ENCODE measurements at places on chromosomes 3 and 15.

DNA sequence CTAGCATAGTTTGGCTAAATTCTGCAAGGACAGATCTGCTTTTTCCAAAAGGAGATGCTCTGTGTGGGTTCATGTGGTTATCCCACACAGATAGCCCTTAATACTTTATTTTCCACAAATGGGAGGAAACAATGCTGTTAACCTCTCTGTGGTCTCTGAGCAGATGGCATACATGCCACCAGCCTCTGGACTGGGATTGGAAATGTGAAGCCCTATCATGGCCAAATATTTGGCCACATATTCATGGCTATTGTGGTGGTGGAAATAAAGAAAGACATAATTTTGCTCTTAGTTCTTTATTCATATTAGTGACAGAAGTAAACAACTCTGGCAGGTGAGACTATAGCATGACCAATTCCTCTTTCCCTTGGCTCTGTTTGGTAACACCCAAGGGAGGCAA lies 726.2 kb downstream of the ROBO1 start:
- DNase-seq, result no peak

DNA sequence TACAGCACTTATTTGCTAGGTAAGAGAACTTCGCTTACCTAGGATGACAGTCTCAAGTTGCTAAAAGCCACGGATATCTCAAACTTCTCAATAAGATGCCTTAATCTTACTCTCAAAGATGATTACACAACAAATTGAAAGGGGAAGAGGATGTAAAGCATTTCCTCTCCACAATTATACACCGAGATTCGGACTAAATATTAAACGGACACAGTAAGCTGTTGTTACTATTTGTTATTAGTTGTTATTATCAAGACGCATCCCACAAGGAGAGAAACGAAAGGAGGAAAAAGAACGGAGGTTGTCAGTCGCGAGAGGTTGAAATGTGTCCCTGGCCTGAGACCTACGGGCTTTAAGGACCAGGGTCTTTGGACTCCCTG lies 660 bp downstream of the ZNF106 start:
- no peak for DNase-seq

DNA sequence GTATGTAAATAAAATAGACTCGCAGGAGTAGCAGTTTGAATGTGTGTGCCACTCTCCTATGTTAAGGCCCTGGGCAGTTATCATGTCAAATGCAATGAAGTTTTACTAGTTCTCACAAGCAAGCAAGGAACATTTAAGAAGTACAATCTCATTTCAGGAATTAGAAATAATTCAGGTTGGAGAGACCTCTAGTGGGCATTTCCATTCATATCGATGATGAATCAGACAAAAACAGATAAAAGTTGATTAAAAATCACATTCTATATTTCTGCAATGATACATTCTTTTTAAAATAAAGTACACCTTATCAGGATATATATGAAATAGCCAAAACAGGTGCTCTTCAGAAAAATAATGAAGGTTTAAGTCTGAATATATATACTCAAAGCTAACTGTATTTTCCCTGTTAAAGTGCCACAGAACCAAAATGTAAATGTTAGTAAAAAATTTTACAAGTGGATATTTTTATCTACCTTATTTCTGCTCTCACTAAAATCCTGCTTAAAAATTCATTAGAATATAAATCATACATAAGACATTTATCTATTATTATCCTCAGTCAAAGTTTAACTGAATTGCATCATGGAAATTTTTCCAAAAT lies 492.4 kb upstream of the FRG2C start:
- DNase-seq, result no peak

DNA sequence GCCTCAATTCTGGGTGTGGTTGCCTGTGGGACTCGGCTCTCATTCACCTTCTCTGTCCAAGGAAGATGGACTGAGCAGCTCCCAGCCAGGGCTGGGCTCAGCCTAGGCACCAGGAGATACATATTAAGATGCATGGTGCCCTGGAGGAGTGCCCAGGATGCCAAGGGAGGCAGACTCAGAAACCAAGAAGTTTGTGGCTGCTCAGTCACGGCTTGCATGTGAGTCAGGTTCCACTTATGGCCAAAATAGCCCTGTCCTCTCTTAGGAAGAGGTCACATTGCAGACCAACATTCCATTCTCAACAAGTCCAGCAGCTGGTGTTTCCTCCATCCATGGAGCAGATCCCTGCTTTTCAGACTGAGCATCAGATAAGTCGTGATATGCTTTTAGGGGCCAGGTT lies 21.8 kb downstream of the CDCP1 start:
- DNase-seq, result no peak

DNA sequence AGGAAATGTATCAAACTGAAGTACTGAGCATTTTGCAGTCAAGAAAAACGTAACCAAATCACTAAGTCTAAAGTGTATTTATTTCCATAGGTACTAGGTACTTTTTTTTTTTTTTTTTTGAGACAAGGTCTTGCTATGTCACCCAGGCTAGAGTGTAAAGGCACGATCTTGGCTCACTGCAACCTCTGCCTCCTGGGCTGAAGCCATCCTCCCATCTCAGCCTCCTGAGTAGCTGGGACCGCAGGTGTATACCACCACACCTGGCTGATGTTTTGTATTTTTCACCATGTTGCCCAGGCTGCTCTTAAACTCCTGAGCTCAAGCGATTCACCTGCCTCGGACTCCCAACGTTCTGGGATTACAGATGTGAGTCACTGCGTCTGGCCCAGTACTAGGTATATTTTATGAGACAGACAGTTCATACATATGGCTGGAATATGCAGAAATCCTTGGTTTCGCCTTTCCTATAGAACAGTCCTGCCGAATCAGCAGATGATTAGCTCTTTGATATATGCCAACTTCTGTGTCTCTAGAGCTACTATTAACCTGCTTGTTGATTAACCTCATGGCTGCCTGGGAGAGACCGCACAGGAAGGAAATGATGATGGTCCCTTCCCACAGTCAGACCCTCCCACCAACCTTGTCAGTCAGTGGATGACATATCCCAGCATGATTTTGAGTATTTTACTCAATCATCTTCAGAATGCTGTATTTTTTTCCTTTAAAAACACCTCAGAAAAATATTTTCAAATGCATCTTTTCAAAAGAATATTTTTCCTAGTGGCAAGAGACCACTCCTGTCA lies 32.3 kb downstream of the TMOD3 start:
- DNase-seq, result peak; percentile 14

DNA sequence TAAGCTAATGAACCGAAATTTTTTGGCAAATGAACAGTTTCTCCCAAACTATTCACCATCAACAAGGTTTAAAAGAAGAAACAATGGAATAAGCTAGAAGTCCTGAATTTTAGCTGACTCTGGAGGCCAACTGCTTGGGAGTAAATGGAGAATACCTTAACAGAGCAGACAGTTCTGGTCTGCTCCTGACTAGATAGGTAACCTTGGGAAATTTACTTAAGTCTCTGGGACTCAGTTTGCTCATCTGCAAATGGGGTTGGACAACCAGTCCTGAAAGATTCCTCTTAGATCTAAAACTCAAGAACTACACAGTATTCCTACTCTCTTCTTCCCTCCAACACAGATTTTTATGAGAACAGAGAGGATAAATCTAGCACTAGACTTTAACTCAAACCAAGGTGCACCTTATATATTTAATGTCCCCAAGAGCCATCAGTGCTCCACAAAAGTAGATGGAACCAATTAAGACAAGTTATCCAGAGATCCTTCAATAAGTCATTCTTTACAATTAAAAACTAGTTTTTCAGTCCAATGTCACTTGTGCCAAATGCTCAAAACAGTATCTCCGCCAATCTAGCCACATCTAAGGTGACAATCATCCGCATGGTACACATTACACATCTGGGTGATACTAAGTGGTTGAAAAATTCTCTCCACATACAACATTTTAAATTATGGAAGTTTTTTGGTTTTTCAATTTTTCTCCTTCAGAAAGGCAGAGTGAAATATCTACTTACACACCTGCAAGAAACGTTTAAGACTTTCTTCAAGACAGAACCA lies 1.5 kb downstream of the RHOA start:
- DNase-seq, result no peak

GRCh38 chr3:150077581-150078247 lies 107.0 kb upstream of the PFN2 start:
- no peak for DNase-seq

DNA sequence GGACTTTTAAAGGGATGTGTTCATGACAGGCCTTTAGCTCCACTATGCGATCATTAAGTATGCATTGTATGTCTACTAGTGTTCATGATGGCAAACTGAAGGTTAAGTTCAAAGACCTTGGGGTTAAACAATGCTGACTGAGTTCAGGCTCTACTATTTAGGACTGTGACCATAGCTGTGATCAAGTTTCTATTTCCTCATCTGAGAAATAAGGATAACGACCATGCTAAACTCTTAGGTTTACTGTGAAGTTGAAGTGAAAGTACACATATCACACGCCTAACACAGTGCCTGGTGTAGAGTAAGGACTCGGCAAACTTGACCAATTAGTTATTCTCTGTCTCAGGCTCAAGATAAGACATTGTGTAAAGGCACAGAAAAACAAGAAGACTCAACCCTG lies 243.2 kb downstream of the MBNL1 start:
- no peak for DNase-seq

DNA sequence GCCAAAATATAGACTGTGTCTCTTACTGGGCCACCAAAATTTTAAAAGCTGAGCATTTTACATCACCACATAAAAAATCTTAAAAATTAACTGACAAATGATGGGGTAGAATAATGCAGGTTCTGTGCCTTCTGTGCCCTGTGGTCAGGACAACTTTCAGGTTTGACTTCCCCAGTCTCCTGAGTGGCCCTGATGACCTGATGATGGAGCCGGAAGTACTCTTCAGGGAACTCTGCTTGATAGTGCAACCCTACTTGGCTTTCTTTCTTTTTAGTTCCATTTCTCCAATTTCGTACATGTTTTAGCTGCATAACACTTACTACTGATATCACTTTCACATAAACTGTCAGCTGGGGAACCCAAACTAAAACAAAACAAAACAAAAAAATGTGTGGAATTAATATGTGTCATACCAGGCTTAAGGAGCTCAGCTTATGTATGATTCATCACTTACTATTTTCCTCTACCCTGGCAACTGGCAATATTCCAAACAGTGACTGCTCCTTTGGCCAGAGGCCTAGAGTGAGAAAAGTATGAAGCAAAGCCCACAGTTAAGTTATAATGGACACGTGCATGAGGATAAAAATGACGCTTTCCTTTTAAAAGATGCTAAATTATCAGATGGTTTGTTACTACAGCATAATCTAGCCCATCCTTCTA lies 194.3 kb downstream of the BCHE start:
- no peak for DNase-seq

GRCh38 chr3:138578961-138579574 lies 15.0 kb downstream of the CEP70 start:
- no peak for DNase-seq

- DNase-seq, result no peak
Observed at GRCh38 chr3:113625834-113626233, 70.6 kb downstream of the USF3 start.

DNA sequence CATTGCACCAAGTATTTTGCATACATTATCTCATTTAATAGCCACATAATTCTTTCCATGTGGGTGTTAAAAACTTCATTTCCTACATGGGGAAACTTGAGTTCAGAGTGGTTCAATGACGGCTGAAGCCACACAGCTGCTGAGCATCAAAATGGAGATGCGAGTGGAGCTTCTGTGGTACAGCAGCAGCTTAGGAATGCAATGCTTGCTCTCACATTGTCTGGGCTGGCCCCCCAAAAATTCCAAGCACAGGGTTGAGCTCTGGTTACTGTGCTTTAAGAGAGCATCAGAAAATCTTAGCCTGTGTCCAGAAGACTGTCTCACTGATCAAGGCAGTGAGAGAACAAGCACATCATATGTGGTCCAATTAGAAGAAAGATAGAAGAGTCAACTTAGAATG lies 57.4 kb upstream of the GADL1 start:
- no peak for DNase-seq

- DNase-seq, result no peak
Observed at GRCh38 chr15:85361323-85361722, 19.1 kb upstream of the AKAP13 start.

- DNase-seq, result no peak
Observed at GRCh38 chr3:138356730-138357405, 8.5 kb downstream of the MRAS start.

- no peak for DNase-seq
Observed at GRCh38 chr3:45644063-45644790, 45.0 kb upstream of the SACM1L start.

DNA sequence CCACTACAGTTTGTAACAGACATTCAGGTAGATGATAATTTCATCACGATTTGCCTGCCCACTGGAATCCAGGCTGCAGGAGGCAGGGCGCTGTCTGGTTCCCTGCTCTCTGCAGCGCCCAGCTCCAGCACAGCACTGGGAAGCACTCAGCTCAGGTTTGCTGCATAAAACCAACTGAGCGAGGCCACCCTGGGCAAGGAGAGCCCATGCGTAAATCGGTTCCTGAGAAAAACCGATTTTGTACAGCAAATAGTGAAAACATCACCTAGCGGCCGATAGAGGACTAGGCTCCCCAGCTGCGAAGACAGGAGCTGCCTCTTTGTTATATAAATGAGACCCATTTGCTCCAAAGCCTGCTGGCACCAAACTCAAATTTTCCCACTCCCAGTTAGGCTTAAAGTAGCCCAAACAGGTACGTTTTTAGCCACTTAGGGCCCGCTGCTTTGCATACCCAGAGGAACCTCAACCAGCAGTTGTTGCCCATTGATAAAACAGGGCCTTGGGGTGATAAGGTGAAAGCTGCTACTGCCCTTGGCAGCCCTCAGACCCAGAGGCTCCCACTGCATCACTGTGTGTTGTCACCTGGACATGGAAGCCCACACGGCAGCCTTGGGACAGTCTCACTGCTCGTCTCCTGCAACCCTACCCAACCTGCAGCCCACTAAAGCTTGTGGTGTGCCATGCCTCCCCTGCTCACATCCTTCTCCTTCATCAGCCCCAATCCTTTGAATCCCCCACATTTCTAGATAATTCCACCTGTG lies 47.5 kb downstream of the ALDH1L1 start:
- DNase-seq, result no peak

DNA sequence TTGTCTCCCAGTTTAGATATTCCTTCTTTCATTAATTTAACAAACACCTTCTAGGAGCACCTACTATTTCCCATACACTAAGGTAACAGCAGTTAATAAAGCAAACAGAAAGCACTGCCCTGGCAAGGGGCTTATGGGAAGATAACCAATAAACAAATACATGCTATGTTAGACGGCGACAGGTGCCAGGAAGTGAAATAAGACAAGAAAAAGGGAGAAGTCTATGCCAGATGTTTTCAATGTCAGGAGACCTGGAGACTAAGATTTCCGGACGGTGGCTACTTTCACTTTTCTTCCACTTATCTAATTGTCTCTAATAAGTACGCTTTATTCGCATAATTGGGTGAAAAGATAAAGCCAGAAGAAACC lies 32.5 kb upstream of the ZNF445 start:
- DNase-seq, result no peak

DNA sequence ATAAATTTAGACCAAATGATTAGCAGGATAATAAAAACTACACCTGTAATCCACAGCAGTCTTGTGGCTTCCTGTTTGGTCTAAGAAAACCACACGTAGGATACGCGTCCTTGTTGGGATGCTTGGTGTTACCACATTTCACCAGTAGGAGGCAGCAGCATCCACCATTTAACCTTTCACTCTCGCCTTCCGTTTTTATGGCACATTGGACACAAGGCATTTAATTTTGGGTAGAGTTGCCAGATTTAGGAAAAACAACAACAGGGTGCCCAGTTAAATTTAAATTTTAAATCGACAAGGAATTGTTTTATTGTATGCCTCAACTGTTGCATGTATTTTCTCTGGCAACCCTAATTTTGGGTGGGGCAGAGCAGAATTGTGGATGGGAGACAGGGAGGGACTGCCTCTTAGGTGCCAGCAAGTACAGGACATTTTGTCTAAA lies 6.3 kb downstream of the LRRC31 start:
- DNase-seq, result peak; percentile 21
